ENCODE measurements at places on chromosomes 16 and 17.
A peak's percentile ranks its signal among the peaks of the same experiment; 100 is the strongest.

DNA sequence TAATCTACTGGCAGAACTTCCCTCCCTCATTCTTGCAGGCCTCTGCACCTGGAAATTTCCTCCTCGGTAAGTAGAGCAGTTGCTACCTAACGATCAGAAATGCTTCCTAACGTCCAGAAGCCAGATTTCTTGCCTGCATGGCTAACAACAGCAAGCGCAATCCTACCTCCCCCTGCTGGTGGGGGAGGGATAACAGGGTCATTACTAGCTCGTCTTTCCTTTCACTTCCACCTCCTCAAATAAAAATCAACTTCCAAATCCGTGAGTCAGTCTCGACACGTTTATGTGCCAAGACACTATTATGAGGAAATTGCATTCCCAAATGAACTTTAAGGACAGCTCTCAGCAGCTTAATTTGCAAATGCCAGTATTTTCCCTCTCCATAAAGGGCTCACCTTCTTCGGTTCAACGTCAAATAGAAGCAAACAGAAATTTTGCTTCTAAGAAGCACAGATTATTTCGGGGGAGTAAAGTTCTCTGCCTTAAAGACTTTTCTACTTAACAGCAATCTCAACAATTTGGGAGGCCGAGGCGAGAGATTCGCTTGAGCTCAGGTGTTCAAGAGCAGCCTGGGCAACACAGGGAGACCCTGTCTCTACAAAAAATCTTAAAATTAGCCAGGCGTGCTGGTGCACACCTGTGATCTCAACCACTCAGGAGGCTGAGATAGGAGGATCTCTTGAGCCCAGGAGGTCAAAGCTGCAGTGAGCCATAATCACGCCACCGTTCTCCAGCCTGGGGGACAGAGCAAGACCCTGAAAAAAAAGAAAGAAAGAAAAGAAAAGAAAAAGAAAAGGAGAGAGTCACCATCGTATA, 188.6 kb upstream of the PSMD7 start:
- DNase-seq = peak; percentile 51

DNA sequence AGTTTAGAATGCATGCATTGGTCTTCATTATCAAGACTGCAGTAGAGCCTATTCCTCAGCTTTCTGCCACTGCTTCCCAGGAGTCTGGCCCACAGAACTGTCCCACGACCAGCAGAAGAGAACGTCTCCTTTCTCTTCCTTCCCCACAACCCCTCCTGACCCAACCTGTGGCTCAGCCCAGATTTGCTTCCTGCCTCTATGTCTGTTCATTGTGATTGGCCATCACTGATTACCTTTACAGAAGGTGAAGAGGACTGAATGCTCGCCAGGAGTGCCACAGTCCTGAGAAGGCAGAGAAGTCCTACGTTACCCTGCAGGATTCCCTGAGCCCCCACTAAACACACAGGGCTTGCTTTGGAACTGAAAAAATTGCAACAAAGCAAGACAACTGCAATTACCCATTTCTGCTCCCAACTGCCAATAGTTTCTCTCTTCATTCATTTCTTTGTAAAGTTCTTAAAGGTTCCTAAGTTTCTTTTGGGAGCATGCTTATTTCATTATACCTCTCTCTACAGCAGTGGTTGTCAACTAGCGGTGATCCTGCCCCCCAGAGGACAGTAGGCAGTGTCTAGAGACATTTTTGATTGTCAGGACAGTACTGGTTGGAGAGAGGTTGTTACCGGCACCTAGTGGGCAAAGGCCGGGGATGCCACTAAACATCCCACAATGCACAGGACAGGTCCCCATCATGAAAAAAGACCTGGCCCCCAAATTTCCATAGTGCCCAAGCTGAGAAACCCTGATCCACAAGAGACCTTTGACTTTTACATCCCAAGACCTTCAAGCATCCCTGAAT, 4.5 kb upstream of the NAT9 start:
- DNase-seq = peak; percentile 35

DNA sequence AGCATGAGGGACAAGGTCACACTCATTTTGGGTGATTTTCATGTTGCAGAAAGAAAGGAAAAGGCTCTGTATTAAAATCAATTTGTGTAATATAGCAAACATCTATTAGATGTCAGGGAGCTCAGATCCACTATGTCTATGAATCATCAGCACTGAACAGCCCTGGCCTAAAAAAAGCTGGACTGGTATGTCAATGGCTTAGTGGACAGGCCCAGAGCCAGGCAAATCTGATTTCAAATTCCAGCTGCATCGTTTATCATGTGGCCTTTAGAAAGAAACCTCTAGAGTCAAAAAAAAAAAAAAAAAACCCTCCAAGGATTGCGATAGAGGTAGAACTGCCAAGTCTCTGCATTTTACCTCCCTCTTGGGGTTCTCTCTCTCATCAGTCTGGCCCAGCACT, 5.4 kb downstream of the GAS7 start:
- DNase-seq = no peak

DNA sequence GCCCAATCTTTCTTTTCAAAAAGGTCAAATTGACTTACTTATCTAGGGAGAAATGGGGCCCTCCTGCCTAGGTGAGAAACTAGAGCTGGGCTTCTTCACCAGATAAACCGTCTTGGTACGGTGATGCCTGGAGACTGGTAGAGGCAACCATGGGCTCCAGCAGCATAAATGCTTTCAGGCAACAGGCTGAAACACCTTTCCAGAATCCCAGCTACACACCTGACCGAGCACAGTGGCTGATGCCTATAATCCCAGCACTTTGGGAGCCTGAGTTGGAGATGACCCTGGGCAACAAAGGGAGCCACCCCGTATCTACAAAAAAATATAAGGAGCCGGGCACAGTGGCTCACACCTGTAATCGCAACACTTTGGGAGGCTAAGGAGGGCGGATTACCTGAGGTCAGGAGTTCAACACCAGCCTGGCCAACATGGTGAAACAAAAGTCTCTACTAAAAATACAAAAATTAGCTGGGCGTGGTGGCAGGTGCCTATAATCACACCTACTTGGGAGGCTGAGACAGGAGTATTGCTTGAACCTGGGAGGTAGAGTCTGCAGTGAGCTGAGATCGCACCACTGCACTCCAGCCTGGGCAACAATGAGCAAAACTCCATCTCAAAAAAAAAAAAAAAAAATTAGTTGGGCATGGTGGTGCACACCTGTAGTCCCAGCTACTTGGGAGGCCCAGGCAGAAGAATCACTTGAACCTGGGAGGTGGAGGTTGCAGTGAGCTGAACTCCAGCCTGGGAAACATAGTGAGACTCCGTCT, 8.0 kb downstream of the TRAF4 start:
- no peak for DNase-seq

DNA sequence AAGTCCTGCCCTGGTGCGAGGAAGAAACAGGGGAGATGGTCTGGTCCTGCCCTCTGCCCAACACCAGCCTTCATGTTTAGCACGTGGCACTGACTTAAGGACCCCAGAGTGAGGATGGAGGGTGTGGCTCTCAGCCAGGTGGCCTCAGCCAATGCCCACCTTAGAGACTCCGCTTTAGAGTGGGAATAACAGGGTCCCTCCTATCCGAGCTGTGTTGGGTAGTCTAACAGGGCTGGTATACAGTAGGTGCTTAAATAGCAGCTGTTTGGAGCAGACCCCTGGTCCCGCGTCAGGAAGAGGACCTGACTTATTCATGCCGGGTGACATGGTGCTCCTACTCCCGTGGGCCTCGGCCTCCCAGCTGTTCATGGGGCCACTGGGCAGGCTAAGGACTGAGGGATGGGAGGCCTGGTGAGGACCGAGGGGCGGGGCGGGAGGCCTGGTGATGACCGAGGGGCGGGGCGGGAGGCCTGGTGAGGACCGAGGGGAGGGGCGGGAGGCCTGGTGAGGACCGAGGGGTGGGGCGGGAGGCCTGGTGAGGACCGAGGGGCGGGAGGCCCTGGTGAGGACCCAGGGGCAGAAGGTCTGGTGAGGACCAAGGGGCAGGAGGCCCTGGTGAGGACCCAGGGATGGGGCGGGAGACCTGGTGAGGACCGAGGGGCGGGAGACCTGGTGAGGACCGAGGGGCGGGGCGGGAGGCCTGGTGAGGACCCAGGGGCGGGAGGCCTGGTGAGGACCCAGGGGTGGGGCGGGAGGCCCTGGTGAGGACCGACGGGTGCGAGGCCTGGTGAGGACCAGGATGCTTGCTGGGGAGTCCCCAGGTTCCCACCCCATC, 7.6 kb downstream of the ZFPM1 start:
- DNase-seq = no peak

DNA sequence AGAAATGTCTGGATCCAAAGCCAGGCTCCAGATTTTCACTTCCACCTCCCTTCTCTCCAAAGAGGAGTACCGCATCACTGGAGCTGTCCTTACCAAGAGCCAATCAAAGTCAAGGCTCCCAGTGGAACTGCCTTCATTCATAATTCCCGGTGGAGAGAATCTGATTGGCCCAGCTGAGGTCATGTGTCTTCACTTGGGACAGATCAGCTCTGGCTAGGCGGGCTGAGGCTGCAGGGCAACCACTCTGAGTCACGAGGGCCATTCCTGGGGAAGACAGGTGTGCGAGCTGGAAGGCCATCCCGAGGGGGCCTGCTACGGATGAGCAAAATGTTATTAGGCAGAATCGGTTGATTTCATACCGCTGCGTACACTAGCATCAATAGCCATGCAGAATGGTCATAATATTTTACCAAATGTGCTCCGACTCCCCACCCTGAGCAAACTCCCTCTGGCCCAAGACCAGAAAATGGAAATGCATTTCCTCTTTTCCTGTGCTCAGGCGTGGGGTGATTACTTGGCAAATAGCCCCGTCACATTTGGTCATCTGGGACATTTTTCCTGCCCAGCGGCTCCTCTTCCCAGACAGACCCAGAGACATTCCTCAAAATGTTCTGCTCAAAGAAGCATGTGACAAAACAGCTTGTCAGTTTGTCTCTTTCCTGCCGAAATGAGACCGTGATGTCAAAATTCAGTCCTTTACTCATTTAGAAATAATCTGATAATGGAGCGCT, 111.1 kb downstream of the AIPL1 start:
- no peak for DNase-seq

- DNase-seq = no peak
Measured at GRCh38 chr16:20285993-20286499, 41.3 kb downstream of the GP2 start.

- peak; percentile 61 for DNase-seq
Measured at GRCh38 chr17:50559674-50560184, 786 bp upstream of the CACNA1G start.

DNA sequence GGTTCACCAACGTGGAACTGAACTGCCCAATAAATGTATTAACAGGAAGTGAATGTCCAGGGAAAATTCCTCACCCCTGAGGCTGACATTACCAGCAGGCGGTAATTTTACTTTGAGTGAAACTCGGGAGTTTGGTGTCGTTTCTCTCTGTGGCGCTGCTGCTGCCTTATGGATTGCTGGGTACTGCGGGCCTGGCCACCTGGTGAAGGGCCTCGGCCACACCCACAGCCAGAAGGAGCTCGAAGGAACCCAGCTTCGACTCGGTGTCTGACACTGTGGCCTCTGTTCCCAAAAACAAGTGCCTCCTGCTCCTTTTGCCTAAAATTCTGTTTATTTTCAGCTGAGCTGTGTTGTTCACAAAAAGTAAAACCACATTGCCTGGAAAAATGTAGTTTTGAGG, 115.0 kb downstream of the BANP start:
- no peak for DNase-seq

DNA sequence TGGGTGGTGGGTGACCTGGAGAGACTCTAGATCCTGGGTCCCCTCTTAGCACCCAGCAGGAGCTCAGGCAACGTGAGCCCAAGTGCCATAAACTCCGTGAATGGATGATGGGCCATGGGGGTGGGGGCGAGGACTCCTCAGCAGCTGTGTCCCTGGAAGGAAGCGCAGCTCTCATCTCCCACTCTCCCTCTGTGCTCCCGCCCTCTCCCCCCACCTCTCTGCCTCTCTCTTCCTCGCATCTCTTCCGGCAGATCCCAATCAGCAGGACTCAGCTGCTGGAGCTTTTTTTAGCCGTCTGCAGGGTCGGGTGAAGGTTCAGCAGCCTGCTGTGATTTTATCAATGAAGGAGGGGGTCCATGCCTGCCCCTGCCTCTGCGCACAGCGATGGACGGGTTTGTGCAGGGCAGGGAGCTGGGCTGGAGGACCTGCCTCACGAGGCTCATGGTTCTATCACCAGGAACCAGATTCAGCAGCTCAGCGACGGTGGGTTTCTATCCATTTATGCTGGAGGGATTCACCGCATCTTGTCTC, 8.3 kb downstream of the CCR7 start:
- DNase-seq = no peak

GRCh38 chr17:6454495-6455320, 10.5 kb downstream of the PIMREG start:
- no peak for DNase-seq

DNA sequence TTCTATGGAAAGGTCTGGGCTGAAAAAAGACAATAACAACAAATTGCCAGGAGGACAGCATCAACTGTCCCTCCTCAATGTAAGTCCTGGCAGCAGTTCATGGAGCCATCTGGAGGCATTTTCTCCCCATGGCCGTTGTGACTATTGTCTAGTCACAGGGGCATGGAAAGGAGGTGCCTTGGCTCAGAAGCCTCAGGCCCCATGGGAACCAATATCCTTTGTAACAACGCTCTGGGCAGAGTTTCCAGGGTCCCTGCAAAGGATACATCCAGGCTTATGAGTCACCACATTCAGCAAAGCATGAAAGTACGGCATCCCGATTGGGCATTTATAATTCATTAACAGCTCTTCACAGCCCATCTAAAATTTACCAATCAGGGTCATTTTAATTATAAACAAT, 85.2 kb downstream of the GLG1 start:
- no peak for DNase-seq
